ENCODE measurements at places on chromosomes 6 and 20.

GRCh38 chr20:40768105-40768504, 79.1 kb upstream of the MAFB start:
- DNase-seq, result no peak

DNA sequence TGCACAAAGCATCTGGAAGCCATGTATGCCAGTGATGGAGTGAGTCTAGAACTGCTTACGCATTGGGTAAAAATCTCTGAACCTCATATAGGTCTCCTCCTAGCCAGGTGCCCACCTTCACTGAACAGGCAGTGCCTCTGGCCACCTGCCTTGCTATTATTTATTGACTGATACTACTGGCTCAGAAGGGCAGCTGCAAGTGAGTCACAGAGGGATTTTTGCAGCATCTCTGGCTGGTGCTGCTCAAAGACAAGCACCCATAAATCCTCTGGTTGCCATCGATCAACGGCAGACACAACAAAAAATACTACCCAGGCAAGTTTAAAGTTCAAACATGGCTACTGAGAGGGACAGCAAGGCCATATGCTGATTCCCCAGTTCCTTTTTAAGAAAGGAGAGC, 279.4 kb downstream of the UBE3D start:
- no peak for DNase-seq

DNA sequence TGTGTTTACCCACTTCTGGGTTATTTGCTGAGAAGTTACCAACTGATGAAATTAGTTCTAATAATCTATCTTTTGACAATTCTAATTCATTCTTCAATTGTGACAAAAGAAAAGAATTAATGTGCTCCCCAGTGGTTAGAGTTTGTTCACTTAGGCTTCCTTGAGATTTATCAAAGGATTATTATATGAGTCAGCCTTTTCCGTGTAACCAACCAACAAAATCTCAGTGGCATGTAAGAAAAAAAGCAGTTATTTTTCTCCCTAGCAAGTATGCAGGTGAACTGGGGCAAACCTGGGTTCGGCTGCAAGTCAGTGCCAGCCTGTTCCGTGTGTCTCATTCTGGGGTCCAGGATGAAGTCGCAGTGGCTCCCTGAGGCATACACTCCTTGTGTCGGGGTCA, 28.8 kb upstream of the HIVEP1 start:
- no peak for DNase-seq

DNA sequence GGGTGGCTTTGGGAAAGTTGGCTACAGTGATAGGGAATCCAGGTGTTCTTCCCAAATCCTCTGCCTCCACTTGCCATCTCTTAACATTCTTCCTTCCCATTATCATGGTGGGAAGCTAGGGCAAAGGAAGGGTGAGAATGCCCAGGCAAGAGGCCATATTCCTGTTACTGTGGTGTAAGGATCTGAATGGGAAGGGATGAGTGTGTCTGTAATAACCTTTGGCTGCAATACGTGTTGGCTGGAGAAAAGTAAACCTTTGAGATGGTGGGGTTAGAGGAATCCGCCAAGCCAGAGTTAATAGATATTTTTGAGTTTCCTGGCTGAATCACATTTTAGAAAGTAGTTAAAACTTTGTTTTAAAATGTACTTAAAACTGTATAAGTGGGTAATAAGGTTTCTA, 45.9 kb downstream of the RNF144B start:
- no peak for DNase-seq

GRCh38 chr6:56744528-56744927, 101.8 kb upstream of the DST start:
- no peak for DNase-seq

GRCh38 chr6:44731485-44732095, 344.1 kb downstream of the CDC5L start:
- DNase-seq, result no peak

DNA sequence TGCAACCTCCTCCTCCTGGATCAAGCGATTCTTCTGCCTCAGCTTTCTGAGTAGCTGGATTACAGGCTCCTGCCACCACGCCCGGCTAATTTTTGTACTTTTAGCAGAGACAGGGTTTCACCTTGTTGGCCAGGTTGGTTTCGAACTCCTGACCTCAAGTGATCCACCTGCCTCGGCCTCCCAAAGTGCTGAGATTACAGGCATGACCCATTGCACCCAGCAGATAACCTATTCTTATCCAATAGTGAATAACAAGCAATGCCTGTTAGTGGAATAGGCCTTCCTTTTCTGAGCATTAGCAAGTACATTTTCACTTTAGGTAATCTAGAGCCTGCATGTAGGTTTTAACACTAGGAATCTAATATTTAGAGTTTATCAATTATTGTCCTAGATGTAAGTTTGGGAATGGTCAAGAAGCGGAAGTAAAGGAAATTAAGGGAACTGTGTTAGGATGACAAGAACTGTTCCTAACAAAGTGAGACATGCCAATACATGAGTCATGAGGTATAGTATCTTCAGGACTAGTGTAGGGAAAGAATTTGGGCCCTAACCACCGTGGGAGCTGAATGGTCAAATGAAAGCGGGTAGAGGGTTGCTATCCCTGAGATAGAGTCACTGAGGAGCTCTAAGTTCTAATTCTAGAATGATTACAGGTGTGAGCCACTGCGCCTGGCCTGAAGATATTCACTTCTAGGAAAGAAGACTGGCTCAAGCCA, 15.0 kb downstream of the BLTP3A start:
- no peak for DNase-seq

DNA sequence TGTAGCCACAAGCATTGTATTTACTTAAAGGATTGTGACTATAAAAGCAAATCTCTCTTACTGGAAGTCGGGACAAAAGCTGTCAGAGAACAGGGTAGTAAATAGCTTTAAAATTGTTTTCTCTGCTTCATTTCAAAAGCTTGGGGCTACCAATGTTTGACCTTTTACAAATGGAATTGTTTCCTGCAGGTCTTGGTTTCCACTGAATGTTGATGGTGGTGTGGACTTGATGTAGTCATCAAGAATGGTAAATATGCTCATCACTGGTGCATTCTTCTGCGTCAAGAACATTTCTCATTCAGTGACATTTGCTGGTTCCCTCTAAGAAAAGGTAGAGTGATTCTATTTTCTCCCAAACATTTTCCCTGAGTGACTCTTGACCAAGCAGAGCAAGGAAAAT, 435.4 kb upstream of the KHDRBS2 start:
- no peak for DNase-seq

DNA sequence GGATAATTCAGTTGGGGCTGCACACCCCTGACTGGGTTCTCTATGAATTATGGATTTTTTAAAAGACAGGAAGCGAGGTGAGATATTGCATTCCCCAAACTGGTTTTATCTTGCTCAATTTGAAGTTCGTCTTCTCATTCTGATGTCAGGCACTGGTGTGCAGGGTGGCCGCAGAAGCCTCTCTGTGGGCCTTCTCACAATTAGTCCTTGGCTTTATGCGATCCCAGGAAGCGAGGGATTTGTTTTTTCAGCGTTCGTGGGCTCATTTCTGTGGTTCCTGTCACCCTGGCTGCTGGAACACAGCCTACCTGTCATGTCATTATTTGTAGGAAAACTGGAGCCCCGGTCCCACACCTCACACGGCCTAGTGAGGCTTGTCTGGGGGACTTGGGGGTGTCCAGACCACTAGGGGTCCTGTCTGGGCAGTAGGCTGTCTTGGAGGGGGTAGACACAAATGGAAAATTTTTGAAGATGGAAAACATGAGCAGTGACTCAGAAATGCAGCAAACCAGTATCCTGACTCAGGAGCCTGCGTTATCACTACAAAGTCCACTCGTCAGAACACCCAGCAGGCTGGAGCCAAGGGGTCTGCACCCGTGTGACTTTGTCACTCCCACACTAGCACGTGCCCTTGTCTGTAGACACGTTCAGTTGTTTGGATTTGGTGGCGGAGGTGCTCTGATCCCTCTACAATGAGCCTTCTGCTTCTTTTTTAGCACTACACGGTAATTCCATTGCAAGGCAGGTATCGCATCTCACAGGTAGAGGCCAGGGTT, 42.2 kb downstream of the GNAS-AS1 start:
- no peak for DNase-seq

DNA sequence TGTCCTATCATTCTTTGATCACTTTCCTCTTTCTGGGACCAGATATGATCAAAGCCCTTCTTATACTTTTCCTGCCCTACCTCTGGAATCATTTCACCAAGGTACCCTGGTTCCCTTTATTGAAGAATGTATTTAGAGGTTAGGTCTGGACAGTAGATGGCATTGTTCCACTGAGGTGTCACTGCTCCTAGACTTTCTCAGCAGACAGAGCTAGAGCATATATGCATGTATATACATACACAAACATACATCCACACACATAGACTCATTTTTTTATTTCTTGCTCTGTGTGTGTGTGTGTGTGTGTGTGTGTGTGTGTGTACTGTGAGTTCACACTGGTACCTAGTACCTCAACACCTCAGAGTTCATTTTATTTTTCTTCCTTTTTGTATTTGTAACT, 40.9 kb downstream of the PTPRA start:
- no peak for DNase-seq

DNA sequence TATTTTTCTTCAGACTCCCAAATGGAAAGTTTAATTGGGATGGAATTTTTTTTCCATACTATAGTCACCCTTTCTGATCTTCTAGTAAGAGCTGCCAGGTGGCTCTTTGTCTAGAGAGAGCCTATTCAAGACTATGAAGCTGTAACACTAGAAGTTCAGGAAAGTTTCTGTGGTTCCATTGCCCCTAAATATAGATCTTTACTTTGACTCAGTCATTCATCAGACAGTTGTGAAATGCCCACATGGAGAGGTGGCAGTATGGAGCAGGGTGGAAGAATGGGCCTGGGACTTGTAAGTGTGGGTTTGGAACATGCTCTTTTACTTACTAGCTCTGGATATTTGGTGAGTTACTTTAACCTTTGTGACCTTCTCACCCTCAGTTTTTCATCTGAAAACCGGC, 87.8 kb downstream of the CTNNBL1 start:
- no peak for DNase-seq

DNA sequence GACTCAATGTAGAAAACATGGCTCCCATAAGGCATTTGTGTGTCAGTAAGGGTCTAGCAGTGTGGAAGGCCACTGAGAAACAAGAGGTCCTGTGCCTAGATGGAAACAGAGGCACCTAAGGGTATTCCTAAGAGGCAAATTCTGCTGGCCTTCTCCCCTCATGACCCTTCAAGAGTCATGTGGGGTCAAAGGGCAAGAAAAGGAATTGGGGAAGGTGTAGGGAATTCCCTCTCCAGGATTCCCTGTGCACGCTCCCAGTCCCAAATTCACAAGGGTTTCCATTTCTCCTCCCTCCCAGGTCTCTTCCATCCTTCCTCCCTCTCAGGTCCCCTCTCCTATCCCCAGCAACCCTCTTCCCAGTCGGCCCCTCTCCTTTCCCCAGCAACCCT, 568 bp downstream of the AGPAT1 start:
- DNase-seq, result no peak

- DNase-seq, result no peak
These were observed 32.5 kb upstream of the SMLR1 start for GRCh38 chr6:130794738-130795137.

GRCh38 chr20:32482442-32483261, 102.5 kb downstream of the NOL4L start:
- DNase-seq, result peak; percentile 40

DNA sequence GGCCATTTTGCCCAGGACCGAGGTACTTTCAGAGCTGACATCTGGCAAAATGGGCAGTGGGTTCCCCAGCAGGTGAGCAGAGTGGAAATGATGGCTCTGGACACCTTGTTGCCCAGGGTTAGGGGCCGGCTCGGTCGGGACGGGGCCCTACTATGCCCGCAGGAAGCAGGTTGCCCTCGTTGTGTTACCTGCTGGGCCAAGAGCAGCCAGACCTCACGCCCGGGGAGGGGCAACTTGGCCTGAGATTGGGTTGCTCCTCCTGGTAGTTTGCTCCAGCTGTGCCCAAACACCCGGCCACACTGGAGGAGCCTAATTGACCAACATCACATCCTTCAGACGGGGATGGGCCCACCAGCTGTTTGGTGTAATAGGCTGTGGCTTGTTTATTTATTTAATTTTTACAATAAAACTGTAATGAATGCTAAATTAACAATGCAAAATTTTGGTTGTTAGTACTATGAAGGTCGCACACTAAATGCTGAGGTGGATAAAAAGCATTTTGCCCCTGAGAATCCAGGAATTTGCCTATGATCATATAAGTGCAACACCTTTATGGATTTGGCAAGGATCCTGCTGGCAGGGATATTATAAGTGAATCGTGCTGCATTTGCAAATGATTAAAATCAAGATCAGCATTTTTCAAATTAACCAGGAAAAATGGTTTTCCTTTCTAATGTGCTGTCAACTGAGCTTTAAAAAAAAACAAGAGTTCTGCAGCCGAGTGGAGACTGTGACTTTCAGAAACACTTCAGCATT, 26.6 kb upstream of the PCMTD2 start:
- DNase-seq, result no peak

All from CD4-positive, alpha-beta T cell treated with Interleukin-15 for 1 hour (primary cell).